ENCODE measurements at places on chromosomes 2 and 18.

- DNase-seq = no peak
Measured at GRCh38 chr2:68968221-68968620, 6.2 kb upstream of the GKN1 start.

DNA sequence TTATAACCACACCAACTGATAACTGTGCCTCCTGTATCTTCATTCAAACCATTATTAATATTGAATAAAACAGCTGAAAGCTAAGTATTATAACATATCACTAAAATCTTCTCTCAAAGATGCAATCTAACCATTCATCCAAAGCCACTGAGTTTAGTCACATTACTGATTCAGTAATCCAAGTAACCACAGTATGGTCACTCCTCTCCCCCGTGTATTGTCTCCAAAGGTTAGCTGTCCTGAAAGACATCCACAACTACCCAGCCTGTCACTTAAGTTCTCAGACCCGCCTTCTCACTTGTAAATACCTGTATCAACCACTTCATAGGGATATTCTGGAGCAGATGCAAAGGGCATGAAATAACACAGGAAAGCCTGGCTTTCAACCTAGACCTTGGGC, 213.4 kb upstream of the BOD1L2 start:
- no peak for DNase-seq

DNA sequence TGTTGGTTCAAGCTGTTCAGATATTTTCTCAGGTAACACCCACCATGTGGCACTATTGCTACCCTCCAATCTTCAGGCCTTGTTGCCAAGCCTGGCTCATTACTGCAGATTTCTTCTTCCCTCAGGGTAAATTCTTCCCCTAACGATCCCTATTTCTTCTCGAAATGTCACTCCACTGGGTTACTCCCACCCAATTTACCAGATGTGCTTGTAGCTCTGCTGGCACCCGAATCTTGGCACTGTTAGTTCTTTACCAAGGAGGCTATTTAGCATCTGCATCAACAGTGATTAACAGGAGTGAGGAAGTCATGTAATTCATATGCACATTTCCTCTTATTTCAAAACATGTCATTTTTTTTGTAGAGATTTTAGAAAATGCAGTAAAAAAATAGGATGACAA, 217.1 kb upstream of the CYRIA start:
- DNase-seq = no peak

DNA sequence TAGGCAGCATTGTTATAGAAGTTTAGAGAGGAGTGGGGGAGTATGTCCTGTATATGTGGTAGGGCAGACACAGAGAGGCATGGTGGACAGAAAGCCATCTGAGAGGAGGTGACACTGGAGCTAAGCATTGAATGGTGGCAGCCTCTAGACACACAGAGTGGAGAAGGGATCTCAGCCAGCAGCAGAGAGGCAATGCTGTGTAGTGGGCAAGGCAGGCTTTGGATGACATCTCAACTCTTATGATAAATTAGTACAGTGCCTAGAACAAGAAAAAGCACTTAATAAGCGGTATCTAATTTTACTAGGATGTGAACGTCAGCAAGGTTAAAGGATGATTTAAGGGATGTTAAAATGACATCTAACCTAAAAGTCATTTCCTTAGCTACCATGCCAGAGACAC, 22.5 kb upstream of the CERS6 start:
- no peak for DNase-seq

GRCh38 chr2:8545695-8546611, 135.9 kb upstream of the ID2 start:
- DNase-seq = no peak

GRCh38 chr18:75240433-75240832, 29.8 kb downstream of the TSHZ1 start:
- no peak for DNase-seq

GRCh38 chr2:231715988-231716616, 7.8 kb downstream of the PTMA start:
- DNase-seq = no peak

DNA sequence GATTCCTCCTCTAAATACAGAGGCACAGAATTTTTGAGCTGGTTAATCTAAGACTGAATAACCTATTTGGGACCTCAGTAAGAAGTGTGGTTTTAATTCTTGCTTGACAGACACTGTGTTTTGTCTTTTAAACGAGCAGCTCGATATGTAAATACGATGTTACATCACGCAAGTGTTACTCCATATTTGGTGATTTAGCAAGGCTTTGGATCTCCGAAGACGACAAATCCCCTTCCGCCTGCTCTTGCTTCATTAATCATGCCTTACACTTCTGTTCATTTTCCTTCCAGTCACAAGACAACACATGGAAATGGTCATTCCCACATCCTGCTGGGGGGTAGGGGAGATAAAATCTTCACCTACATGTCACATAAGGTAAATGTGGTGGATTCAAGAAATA, 9.4 kb downstream of the BCL11A start:
- DNase-seq = no peak

DNA sequence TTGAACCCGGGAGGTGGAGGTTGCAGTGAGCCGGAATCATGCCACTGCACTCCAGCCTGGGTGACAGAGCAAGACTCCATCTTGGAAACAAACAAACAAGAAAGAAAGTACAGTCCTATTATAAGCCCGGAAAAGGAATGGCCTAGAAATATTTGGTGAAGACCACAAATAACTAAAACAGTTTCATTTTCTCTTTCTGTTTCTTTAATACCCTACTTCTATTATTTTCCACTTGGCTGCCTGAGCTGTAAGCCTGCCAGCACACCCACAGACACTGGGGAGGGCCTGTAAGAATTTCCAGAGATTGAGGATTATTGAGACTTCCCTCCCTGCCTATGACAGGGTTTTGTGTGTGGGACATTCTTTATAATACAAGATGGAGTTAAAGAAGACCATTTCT, 188.0 kb upstream of the DCC start:
- DNase-seq = no peak

DNA sequence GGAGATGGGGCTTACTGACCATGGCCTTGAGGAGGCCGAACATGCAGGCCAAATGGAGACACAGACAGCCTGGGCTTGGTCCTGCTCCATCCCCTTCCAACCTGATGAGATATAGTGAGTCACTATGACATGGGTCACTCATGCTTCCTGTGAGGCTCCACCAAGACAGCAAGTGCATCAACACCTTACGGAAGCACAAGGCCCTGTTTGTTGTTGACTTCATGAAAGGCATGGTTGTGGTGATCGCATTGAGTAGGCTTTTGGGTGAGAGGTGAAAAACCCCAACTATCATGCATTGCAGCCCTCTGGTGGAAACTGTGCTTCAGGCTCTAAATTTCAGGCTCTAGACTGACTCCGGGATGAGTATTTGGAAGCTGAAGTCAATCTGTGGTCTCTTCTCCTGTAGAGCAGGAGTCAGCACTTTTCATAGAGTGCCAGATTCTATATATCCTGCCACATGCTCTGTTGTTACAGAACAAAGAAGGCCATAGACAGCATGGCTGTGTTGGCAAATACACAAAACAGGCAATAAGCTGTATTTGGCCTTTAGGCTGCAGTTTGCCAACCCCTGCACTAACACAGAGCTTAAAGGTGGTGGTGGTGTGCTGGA, 10.1 kb downstream of the IL37 start:
- peak; percentile 26 for DNase-seq

DNA sequence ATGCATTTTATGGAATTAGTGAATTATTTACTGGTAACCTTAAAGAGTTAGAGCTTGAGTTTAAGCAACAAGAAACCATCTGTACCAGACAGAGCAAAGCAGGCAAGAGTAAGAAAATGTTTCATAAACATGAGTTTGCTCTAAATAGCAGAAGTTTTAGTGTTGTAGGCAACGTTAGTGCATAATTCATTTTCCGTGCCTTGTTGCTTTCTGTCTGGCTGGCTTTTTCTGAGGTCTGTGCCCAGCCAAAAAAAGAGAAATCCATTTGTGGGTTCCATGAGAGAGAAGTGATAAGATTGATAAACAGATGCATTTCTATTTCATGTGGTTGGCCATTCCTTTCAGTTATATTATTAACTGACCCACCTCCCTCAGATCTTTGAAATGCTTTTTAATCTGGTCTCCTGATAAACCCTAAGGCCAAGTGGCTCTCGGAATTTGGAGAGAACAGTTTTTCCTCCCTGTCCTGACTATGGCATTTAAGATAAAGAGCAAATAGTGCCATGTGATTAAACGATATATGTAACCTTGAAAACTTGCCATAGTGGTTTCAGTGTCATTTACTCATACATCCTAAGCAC, 139.5 kb upstream of the LMAN1 start:
- DNase-seq = no peak

DNA sequence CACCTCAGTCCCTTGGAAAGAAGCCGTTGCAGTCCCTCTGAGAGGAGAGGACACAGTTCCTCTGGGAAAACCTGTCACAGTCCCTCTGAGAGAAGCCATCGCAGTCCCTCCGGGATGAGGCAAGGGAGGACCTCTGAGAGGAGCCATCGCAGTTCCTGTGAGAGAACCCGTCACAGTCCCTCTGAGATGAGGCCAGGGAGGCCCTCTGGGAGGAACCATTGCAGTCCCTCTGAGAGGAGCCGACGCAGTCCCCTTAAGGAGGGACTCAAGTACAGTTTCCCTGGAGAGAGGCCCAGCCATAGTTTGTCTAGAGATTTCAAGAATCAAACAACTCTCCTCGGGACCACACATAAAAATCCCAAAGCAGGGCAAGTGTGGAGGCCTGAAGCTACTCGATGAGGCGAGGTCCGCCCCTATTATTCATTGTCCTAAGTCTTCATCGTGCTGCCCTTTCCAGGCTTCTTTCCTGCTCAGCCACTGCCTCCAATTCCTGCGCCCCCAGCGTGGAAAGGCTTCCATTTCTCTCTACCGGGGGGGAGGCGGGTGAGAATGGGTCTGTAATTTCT, 630 bp upstream of the ZNF512 start:
- no peak for DNase-seq

DNA sequence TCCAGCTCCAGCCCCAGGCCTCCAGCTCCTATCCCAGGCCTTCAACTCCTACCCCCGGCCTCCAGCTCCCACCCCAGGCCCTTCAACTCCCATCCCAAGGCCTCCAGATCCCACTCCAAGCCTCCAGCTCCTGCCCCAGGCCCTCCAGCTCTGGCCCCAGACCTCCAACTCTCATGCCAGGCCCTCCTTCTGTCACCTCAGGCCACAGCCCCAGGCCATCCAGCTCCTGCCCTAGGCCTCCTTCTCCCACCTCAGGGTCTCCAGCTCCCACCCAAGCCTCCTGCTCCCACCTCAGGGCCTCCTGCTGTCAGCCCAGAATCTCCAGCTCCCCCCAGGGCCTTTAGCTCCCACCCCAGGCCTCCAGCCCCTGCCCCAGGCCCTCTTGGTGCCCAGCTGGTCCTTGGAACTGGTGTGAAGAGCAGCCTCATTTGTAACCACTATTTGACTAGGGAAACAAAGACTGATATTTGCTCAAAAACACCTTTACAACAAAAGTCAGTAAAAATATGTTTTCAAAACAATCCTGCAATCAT, 67.8 kb upstream of the SALL3 start:
- no peak for DNase-seq

DNA sequence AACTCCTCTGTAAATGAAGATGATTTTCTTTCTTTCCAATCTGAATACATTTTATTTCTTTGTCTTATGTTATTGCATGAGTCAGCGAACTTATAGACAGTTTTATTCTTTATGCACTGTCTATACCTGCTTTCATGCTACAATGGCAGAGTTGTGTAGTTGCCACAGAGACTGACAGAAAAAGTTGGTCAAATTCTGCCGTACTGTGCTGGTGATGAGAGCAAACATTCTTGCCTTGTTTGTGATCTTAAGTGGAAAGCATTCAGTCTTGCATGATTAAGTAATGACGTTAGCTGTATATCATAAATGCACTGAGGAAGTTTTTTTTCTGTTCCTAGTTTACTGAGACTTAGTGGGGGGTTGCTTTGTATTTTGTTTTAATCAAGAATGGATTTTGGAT, 32.9 kb downstream of the ZC3H15 start:
- no peak for DNase-seq

DNA sequence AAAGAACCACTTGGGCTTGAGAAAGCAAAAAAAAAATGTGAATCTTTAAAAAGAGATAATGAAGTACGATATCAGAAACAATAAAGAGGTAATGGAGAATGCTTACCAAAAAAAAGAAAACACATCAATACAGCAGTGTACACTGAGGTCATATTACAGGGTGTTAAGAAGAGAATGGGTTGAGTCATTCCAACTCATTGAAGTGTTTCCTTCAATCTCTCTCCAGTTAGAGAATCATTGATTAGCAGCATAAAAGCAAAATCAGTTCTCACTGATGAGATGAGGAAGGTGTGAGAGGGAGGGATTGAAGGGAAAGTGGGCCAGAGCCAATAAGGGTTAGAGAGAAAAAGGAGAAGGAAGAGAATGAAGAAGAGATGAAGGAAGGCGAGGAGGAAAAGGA, 43.9 kb upstream of the SGPP2 start:
- no peak for DNase-seq

DNA sequence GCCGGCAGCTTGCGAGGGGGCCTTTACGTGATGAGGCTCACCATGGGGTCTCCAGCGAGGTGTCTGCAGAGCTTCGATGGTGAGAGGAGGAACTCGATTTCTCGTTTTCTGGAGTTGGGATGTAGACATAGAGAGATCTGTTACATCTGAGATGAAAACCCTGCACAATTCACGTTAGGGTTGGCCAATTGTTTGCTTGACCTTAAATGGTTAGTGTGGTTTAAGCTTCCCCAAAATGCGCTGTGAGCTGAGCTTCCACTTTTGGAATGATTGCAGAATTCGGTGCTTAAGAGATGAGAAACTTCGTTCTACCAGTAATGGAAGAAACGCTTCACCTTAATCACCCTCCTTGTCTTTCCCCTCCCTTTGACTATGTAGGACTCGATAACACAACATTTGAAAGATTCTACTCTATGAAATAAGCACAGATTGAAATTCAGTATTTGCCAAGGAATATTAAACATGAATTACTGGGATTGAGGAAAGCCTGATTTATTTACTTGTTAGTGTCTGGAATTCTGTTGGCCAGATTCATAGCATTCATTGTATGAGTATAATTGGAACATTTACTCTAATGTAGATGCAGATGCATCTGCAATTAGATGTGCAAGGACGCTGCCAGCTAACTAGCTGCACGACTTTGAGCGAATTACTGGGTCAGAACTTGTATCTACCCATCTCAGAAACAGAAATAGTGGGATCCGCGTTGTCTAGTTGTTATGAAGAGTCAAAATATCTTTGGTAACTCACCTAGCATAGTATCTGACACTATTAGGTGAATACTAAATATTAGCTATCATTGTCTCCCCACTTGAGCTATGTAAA, 1.6 kb upstream of the KLF7 start:
- no peak for DNase-seq

All from NCI-H460 (cell line).